Urothelium cell line (cell line): ENCODE measurements at places on chromosomes 13 and 19.
A peak's percentile ranks its signal among the peaks of the same experiment; 100 is the strongest.

DNA sequence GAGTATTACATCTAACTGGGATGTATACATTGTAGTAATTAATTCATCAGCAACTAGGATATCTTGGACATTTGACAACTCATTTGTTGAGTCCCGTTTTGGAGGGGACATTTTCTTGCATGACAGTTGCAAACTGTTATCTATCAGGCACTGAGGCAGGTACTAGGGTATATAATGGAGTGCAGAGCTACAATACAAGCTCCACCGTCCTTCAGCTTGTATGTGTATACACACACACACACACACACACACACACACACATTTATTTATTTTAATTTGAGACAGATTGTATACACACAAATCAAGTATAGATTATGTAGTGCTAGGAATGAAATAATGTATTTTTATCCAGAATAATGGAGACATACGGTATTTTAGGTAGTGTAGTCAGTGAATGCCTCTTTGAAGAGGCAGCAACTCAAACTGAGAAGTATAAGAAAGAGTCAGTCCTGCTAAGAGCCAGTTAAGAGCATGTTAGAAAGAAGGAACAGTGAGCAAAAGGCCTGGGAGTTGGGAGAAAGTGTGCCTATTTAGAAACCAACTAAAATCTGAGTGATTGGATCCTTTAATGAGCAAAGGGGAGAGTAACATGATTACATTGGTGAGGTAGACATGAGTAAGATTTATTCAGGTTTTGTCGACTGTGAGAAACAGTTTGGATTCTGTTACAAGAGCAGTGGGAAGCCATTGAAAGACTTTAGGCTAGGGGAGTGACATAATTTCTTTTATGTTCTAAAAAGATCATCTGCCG, 74.5 kb downstream of the NBEA start:
- no peak for DNase-seq

DNA sequence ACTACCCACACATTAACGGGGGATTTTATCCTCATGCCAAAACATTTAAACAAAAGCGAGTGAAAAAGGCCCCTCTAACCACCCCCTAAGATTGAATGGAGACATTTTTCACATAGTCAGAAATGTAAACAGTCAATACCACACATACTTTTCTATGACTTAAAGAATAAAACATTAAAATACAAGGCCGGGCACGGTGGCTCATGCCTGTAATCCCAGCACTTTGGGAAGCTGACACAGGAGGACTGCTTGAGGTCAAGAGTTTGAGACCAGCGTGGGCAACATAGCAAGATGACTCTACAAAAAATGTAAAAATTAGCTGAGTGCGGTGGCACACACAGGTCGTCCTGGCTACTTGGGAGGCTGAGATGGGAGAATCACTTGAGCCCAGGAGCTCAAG, 47.3 kb downstream of the MPHOSPH8 start:
- no peak for DNase-seq

GRCh38 chr13:81722456-81722855, 1381.5 kb upstream of the SPRY2 start:
- DNase-seq = no peak

- DNase-seq = no peak
Measured at GRCh38 chr13:99501848-99502301, 603 bp downstream of the TM9SF2 start.

DNA sequence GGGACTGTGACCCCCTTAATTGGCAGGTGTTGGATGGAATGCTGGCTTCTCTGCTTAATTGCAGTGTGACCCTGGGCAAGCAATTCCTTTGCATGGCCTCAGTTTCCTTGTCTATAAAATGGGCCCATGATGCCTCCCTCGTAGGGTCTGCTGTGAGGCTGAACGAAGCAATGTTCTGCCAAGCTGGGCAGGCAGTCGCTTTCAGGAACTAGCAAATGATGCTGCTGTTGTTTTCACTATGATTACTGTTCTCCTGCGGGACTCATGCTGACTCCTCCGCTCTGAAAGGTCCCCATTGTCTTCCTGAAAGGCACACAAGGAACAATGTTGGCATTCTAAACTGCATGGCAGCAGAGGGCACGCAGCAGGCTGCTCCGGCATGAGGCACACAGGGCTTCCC, 6.8 kb downstream of the BICRA start:
- DNase-seq = no peak

DNA sequence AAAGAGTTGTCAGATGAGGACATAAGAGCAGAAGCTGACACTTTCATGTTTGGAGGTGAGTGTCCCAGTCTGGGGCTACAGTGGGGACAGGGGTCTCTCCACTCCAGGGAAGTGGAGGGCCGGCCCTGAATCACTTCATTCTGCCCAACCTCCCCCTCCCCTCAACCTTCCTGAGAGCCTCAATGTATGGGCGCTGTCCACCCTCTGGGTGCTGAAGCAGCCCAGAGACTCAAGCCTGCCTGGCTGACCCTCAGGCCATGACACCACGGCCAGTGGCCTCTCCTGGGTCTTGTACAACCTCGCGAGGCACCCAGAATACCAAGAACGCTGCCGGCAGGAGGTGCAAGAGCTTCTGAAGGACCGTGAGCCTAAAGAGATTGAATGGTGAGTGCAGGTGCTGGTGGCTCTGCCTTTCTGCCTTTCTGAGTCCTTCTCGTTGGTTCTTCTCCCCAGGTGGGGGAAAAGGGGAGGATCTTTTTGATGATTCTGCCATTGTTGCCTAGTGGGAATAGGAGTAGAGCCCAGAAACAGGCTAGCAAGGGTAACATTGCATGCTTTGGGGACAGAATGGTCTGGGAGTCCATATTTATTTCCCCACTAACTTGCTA, 8.8 kb downstream of the CYP4F8 start:
- no peak for DNase-seq

- DNase-seq = no peak
Measured at GRCh38 chr13:21304256-21304655, 127.8 kb downstream of the MRPL57 start.

GRCh38 chr13:113110048-113110851, 4.7 kb downstream of the F7 start:
- DNase-seq = no peak

DNA sequence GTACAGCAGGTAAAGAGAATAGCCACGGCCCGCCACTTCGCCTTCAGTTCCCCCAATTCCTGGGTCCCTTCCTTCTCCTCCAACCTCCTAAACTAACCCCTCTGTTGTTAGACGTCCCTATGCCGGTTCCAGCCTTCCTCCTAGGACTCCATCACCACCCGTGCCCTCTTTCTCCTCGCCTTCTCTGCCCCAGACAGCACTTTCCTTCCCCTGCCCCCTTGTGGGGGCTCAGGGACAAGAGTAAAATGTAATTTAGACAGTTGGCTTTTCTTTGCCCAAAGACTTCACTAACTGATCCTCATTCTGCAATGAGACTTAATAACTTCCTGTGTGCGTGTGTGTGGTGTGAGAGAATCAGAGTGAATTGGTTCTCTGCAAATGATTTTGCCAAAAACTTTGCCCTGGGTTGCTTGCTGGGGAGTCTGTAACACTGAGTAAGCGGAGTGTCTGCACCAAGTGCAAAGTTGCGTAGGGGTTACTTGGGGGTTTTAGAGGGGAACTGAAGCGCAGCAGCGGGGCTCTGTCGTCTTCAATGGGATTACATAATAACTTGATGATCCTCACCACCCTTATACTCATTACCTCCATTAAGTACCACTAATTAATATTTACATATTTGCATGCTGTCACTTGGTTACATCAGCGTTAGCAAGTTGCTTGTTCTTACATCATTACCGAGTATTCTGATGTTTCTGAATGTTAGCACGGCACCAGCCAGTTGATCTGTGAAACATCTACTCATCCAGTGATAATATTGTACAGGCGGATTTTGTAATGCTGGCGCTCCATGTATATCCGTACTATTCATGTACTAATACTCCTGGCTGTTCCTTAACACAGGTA, 19.9 kb upstream of the SGCG start:
- DNase-seq = no peak

GRCh38 chr13:66069570-66069969, 1160.6 kb downstream of the PCDH9 start:
- no peak for DNase-seq

GRCh38 chr19:1383017-1383311, 743 bp upstream of the NDUFS7 start:
- no peak for DNase-seq

DNA sequence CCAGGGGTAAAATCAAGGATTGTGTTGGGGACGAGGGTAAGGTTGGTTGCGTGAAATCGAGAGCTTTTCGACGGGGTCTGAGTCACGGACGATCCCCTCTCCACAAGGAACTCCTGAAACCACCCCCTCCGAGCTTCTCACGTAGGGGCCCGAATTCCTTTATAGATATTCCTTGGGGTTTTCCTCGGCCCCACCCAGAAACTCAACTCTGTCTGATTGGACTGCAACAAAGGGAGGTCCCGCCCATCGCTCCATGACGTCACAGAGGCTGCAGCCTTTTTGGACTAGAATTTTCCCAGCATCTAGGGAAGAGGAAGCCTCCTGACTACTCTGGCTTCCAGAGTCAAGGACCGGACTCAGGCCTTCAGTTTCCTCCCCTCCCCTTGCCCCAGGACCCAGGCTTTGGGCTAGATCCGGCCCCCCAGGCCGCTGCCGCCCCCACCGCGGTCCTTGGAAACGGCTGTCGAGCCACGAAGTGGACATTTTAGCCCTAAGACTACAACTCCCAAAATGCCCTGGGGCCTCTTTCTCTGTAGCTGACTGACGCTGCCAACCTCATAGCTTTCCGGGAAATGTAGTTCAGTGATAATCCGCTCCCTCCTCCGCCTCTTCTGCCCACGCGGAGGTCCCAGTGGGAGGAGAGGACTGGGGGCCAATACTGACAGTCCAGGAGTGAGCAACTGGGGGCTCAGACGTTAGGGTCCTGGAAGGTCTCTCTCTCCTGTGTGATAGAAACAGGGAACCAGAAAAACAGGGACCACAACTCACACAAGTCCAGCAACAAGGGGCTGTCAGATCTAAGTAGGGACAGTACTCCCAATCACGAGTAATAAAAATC, at the start of gene IZUMO1:
TSS of gene IZUMO1 (minus strand) at position 172 of the 838 bp plus-strand sequence. CDS start 1,050 bp downstream, outside the sequence.
- DNase-seq = no peak

DNA sequence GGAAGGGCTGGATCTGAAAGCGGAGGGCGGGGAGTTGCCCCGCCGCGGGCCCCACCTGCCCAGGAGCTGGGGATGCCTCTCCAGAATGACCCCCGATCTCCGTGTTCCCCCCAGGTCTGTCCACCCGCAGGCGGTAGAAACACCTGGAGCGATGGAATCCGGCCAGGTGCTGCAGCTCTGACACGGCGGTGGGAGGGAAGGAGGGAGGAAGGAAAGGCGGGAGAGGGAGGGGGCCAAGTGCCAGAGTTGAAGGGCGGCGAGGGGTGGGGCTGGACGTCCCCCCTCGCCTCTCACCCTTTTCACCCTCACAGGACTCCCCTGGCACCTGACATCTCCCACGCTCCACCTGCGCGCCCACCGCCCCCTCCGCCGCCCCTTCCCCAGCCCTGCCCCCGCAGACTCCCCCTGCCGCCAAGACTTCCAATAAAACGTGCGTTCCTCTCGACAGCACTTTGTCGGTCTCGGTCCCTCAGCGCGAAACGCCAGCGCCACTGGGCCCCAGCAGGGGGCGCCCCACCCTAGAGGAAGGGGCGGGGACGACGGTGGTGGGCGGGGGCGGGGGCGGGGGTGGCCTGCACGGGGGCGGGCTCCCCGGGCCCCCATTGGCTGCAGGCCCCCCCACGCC, 337 bp upstream of the FXYD7 start:
- DNase-seq = peak; percentile 67
